ENCODE measurements at places on chromosomes 7 and 10. TPM values are rescaled to one million over a fixed set of nuclear protein-coding genes. Genes with fewer than 3 reads are reported as not detected.

DNA sequence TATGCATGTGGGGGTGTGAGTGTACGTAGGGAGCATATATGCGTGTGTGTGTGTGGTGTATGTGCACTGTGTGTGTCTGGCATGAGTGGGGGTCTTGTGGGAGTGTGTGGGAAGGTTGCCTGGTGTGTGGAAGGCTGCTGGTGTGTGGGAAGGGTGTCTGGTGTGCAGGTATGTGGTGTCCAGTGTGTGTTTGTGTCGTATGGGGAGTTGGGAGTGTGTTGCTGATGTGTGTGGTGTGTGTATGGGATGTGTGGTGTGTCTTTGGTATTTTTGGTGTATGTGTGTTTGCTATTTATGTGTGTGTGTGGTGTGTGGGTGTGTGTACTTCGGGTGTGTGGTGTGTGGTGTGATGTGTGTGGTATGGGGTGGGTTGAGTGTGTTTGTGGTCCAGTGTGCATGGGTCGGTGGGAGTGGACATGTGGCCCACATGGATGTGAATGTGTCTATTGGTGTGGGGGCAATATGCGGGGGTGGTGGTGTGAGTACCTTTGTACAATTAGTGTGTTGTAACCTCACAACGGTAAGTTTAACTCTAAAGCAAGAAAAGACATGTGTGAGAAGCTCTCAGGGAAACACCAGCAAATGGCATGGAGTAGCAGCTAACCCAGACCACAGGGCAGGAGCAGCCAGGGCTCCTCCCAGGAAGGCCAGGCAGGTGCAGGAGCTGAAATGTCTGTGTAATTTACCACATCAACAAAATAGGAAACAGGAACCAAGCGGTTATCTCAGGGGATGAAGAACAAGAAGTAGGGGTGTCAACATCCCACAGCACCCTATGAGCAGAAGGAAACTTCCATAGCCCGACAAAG is 11.9 kb downstream of the ANTXRL start:
- H3K27me3 ChIP-seq, result no peaks in the 10 kb centered on the region
- DNase-seq, result peak; percentile 28
- H3K36me3 ChIP-seq, result no peaks in the 10 kb centered on the region
- H3K4me3 ChIP-seq, result no peak overlapping the region
- H3K27ac ChIP-seq, result peak overlapping the region; percentile 53

DNA sequence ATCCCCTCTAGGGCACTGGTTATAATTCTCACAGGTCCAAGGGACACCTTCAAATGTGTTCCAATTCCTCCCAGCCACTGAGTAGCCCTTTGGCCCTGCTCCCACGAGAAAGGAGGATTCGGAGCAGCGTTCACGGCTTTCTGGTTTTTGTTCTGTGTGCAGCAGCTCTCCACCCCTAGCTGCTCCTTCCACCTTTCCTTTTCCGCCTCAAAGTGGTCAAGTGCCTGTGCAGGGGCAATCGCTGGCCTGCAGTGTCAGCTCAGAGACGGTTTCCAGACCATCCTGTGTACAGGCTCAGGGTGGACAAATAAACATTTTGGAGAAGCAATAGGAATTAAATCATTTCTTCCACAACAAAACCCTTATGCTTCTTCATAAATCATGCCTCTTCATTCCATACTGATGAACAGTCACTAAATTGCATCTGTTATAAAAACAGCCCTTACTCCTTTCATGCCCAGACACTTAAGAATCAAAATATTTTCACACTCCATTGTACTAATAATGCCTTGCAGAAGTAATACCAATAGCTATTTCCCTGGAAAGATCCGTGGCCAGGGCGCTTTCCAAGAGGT is 1.1 kb downstream of the KIAA1549 start:
- H3K36me3 ChIP-seq, result no peaks in the 10 kb centered on the region
- H3K4me3 ChIP-seq, result peak overlapping the region; percentile 86
- peaks cover 16% of the 10 kb centered on the region for H3K4me1 ChIP-seq
- H3K27ac ChIP-seq, result no peak overlapping the region
- H3K27me3 ChIP-seq, result peaks cover 48% of the 10 kb centered on the region

- H3K36me3 ChIP-seq, result no peaks in the 10 kb centered on the region
- DNase-seq, result no peak
- H3K4me3 ChIP-seq, result no peak overlapping the region
- no peaks in the 10 kb centered on the region for H3K27me3 ChIP-seq
Measured at GRCh38 chr7:137313201-137313600, 30.3 kb downstream of the PTN start.

DNA sequence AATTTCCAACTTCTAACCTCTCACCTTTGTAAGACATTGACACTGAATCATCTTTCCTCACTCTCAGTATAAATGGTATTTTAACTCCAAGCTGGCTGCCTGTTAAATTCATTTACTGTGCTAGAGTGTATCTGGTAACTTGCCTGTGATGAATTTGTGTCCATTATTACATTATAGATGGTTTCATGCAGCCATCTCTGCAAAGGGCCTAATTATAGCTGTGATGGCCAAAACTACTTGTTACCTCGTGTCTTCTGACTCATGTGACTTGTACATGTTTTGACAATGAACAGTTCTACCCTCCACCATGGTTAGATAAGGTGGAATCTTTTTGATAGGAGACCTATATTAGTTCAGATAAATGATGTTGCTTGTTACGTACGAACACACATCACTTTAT is 392.0 kb downstream of the PAXIP1 start:
- no peaks in the 10 kb centered on the region for H3K27me3 ChIP-seq
- no peaks in the 10 kb centered on the region for H3K36me3 ChIP-seq
- no peaks in the 10 kb centered on the region for H3K4me1 ChIP-seq
- no peak overlapping the region for H3K4me3 ChIP-seq
- no peak overlapping the region for H3K27ac ChIP-seq
- no peak for DNase-seq

GALNT17 gene
- not detected for total RNA-seq

SH2D4B gene
- total RNA-seq, result 0.22 TPM
